Stimulated activated CD4-positive, alpha-beta T cell treated with anti-CD3 and anti-CD28 coated beads, Interleukin-4, amount 100 ng/mL, for 48 hours (primary cell): ENCODE measurements at places on chromosomes 2 and 18.

GRCh38 chr2:145038041-145038525 lies 518.2 kb upstream of the ZEB2 start:
- DNase-seq = no peak

- DNase-seq = no peak
Observed at GRCh38 chr2:55961318-55961911, 37.8 kb upstream of the EFEMP1 start.

- DNase-seq = no peak
Observed at GRCh38 chr2:181120625-181121024, 140.2 kb downstream of the UBE2E3 start.

DNA sequence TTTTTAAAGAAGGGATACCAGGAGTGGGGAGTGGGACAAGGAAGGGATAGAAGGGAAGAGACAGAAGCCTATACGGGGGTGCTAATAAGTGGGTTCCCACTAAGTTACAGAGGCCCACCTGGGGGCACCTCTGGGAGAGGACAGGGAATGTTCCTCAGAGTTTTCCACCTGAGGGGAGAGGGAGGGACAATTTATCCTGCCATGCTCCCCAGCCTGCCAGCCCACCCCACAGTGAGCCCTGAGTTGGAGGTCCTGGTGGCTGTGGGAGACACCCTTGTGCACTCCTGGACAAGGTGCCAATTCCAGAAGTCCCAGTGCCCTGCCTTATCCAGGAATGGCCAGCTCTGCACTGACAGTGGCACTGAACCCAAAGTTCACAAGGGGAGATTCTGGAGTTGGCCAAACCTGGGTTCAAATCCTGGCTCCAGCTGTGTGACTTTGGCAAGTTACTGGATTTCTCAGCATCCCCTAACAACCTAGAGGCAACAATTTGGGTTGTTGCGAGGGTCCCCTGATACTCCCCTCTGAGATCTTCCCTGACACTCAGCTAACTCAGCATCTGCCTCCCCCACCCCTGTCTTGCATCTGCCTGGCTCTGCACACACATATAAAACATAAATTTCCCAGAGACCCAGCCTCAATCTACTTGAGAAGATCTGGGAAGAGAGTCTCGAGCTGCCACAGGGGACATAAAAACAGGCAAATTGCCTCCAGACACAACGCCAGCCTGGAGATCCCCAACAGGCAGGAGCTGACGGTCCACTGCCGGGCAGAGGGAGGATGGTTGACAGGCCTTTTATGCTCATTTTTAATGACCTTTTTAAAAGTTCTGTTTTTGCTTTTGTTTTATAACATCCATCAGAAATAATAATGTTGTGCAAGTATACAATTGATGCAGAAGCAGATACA lies 98.7 kb upstream of the ST3GAL5 start:
- no peak for DNase-seq

DNA sequence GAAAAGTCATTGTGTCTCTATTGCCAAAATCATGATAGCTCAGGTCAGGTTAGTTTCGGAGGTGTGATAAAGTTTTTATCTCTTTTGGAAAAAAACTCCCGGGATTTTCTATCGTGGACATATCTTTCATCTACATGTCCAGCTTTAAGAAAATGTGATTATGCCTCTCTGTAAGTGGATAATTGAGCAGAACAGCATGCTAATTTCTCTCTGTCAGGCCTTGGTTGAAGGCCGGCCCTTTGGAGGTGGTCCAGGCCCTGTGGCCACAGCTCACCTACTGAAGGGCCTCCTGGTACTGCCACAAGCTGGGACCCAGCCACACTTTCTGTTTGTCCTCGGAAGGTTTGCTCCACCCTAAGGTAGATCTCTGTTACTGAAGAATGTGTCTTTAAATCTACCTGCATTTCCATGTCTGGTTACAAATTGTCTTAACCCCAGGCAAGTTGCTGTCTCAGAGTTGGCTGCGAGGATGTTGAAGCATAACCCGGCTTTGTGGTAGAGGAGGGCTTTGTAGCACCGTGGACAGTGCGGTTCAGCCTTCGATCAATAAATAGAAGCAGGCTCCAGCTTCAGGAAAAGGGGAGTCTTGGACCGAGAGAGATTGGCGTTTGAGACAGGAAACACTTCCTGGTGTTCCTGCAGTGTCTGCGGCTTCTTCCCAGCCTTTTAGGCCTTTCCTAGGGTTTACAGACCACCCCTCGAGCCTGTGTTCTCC lies 25.5 kb downstream of the TCF7L1 start:
- DNase-seq = no peak

DNA sequence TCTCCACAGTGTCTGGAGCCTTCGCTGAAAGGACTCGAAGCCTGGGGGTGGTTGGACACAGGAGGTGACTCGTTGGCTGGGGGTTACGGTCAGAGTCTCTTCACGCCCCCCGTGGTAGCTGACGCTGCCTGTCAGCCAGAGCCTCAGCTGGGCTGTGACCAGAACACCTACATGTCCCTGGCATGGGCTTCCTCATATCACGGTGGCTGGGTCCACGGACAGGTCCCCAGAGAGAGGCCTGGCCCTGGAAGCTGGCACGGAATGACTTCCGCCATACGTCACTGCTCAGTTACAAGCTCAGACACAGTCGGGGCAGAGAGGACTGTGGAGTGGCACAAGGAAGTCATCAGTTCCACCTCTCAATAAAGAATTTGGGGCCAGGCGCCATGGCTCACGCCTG lies 28.5 kb downstream of the ITGB1BP1 start:
- no peak for DNase-seq

GRCh38 chr2:205714058-205714776 lies 31.9 kb downstream of the NRP2 start:
- no peak for DNase-seq

DNA sequence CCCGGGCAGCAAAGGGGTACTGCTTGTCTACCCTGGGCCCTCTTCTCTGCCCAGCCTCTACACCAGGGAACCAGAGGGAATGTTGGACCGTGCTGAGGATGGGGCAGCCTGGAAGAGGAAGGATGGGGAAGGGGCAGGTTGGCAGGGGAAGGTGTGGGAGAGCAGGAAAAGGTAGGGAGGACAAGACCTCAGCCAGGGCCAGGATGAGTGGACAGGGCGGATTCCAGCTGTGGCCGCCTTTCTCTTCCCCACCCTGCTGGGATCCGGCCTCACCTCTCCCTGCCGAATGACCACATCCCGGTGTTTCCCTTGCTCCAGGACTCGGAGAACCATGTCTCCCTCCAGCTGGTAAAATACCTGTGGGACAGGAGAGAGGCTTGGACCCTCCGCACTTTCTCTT lies 8.9 kb downstream of the HAAO start:
- DNase-seq = no peak

DNA sequence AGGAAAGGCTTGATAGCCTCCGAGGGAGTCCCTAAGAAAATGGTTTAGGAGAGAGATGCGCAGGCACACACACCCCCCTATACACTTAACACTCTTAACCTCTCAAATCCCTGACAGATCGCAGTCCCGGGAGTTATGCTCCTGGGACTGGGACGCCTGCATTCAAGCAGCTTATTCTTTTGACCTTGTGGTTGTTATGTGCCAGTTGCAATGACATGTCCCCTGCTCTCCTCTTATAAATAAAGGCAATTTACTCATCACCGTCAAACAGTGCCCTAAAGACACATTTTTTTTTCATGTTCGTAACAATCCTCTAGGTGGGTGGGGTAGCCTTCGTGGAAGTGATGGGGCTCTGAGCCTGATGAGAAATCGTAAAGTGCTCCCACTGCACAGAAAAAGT lies 162.2 kb downstream of the LRRC30 start:
- DNase-seq = no peak

DNA sequence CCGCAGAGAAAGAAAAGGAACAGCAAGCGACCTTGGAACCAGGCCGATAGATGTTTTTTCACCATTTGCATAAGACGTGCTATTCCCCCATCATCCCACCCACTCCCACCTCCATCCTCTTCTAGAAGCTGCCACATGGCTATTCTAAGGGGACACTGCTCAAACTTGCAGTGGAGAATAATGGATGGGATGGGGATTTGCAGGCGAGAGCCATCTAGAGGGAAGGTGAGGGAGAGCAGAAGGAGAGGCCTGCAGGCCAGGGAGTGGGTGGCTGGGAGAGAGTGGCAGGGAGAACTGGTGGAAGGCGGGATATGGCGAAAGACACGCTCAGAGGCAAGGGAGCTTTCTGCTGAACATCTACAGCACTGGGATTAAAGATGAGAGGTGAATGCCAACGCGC lies 84.9 kb downstream of the MAPK4 start:
- no peak for DNase-seq

GRCh38 chr18:45828917-45829811 lies 3.7 kb downstream of the SIGLEC15 start:
- DNase-seq = no peak

GRCh38 chr2:185185044-185185443 lies 553.6 kb upstream of the FSIP2 start:
- DNase-seq = no peak

GRCh38 chr18:10514082-10514481 lies 11.7 kb upstream of the NAPG start:
- DNase-seq = no peak

- DNase-seq = no peak
Observed at GRCh38 chr2:197211881-197212342, 98.7 kb downstream of the ANKRD44 start.

GRCh38 chr2:31221544-31221943 lies 4.2 kb upstream of the CAPN14 start:
- DNase-seq = no peak

DNA sequence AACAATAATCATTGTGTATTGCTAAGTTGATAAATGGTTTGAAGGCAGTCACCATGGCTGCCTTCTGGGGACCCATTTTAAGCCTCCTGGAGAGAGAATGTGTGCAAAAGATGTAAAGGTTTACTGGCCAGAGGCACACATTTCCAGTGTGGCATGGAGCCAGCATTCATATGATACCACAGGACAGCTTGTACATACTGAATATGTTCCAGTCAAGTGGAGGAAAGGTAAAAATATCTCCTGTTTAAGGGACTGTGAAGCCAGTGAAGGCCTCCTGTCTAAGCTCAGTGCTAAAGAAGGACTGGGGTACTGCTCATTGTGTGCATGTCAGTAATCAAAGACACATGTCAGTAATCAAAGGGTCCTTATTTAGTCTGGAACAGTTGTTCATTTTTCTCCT lies 119.2 kb downstream of the BABAM2 start:
- no peak for DNase-seq

DNA sequence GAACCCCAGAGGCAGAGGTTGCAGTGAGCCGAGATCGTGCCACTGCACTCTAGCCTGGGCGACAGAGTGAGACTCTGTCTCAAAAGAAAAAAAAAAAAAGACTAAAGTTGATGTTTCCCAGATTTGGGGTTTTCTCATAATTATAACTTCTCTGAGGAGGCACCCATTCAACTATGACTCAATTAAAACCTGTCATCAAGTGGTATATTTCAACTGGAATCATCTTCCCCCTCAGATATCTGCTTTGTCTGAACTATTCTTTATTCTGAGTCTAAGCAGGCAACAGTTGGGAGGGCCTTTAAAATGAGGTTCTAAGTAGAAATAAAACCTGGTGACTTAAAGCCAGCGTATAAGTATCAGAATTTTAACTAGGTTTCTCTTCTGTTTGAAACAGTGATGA lies 88.5 kb downstream of the PTRHD1 start:
- no peak for DNase-seq

- DNase-seq = no peak
Observed at GRCh38 chr18:55149994-55150393, 190.7 kb upstream of the CCDC68 start.

GRCh38 chr2:110157153-110157793 lies 41.7 kb upstream of the MALL start:
- DNase-seq = no peak

- no peak for DNase-seq
Observed at GRCh38 chr18:75029481-75029880, 179.5 kb downstream of the PTGR3 start.

GRCh38 chr2:19769513-19769912 lies 132.3 kb downstream of the TTC32 start:
- DNase-seq = no peak

GRCh38 chr2:144948205-144948855 lies 428.4 kb upstream of the ZEB2 start:
- no peak for DNase-seq

GRCh38 chr2:98908931-98909316 lies 27.1 kb downstream of the CRACDL start:
- DNase-seq = no peak

DNA sequence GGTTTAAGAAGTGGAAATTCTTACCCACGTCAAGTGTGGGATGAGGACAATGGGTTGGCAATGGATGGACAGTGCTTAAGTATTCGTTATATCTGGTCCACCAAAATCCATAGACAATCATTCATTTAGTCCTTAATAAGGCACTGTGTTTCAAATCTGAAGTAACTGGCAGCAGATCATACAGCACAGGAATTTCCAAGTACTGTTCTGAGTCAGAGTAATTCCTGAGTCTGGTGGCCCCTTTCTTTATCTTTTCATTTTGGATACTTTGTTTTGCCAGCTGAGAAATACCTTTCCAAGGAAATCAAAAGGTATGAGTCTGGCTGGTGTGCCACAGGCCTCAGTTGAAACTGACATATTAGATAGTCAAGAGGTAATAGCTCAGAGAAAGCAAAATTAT lies 31.4 kb upstream of the CCDC102B start:
- DNase-seq = no peak

- DNase-seq = peak; percentile 10
Observed at GRCh38 chr18:70288851-70289328, at the start of gene SOCS6. Gene SOCS6 (plus strand): TSS chr18:70289045. CDS start chr18:70324669, 35,624 bp downstream.

DNA sequence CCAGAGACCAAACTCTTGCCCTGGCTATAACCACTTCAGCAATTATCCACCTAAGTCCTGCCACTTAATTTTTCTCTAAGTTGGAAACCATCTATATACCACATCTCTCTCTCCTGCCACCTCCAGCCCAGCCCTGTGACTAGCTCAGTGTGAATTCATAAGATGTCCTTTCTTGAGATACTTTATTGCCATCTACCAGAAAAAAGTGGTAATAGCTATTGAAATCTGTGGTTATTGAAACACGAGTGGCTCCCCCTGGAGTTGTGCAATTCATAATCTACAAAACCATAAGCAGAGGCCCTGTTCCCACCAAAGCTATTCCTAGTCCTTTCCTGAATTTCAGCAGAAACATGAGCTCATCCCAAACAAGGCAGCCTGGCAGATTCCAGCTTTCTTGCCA lies 324.0 kb downstream of the TXNL1 start:
- no peak for DNase-seq

DNA sequence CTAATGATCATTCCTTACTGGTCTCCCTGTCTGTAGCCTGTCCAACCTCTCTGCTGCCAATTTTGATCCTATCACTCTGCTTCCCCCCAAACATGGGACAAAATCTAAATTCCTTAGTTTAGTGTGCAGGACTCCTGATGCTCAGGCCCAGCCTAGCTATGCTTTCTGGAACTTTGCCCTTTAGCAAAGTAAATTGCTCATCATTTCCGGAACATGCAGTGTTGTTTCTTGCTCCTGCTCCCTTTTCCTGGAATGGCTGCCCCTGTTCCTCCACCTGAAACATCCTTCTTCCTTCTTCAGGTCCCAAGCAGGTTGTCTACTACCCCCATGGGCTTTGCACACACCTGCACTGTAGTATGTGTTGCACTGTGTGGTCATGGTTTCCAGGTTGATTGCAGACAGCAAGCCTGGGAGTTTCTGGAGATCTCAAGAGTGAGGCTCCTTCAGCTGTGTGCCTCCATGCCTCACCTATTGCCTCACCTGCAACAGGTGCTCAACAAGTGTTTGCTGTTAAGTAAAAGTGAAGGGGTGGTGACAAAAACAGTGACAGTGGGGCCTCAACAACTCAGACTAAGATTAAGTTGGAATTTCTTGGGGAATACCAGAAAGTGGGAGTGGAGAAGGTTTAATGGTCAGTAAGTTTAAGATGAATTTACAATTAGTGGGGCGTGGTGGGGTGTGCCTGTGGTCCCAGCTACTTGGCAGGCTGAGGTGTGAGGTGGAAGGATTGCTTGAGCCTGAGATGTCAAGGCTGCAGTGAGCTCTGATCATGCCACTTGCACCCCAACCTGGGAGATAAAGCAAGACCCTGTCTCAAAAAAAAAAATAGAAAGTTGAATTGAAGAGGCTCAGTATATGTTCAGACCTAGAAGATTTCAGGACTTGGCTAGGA lies 120.0 kb downstream of the DNAH6 start:
- no peak for DNase-seq
